ENCODE measurements at places on chromosomes 16 and 17.
A peak's percentile ranks its signal among the peaks of the same experiment; 100 is the strongest.

- DNase-seq = no peak
Measured at GRCh38 chr16:56295059-56295665, 103.9 kb downstream of the GNAO1 start.

- no peak for DNase-seq
Measured at GRCh38 chr16:19616241-19616640, 60.7 kb downstream of the VPS35L start.

GRCh38 chr16:87180069-87180468 is 137.1 kb downstream of the C16orf95 start:
- DNase-seq = no peak

GRCh38 chr16:1762879-1763520 is 8.3 kb downstream of the NME3 start:
- DNase-seq = no peak

- peak; percentile 27 for DNase-seq
Measured at GRCh38 chr17:75830164-75831031, 13.8 kb downstream of the UNC13D start.

DNA sequence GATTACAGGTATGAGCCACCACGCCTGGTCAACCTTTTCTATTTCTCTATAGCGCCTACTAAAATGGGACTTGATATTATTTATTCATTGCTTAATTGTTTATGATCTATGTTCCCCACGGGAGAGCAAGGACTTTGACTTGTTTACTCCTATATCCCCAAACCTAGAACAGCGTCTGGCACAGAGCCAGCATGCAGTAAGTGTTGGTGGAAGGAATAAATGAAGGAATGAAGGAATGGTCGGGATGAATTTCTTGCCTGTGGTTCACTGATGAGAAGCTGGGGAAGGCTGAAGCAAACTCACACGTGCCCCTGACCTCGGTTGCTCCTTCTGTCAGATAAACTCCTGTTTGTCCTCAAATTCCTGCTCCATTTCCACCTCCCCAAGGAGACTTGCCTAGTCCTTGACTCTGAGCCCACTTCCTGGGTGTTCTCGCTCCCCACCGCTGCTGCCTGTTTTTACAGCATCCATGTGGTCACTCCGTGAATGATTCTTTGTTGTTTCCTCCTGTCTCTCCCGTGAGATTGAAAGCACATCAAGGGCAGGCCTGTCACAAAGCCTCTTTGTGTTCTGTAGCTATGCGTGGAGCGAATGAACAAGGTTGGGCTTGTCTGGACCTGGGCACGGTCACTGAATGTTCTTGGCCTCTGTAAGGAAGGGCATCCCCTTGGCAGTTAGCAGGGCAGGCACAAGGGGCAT is 17.3 kb downstream of the C17orf100 start:
- DNase-seq = no peak

DNA sequence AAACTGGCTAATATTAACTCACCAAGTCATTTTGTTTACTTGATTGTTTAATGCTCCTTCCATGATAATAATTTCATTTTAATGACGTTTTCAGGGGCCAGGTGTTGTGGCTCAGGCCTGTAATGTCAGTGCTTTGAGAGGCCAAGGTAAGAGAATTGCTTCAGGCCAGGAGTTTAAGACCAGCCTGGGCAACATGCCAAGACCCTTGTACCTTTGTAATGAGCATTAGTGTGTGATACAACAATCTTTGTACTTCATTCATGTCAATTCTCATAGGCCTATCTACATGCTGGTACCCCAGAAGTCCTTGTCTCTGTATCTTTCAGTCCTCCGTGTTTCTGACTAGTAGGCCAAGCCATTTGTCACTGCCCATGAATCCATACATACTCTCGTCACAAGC is 296.9 kb downstream of the ZFHX3 start:
- DNase-seq = no peak

DNA sequence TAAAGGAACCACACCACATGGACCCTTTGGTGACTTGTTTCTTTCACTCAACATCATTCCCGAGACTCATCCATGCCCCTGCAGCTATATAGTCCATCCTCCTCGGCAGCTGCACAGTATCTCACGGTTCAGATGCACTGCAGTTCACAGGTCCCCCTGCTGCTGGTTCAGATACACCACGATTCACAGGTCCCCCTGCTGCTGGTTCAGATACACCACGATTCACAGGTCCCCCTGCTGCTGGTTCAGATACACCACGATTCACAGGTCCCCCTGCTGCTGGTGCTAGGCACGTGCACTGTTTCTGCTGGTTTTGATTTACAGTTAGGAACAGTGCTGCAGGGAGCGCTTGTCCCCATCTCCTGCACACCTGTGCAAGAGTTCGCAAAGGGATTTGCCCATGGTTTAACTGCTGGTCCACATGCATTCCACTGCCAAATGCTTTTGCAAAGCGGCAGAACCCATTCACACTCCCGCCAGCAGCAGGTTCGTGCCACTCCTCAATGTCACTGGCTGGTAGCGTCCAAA is 3.8 kb downstream of the HSDL1 start:
- no peak for DNase-seq

DNA sequence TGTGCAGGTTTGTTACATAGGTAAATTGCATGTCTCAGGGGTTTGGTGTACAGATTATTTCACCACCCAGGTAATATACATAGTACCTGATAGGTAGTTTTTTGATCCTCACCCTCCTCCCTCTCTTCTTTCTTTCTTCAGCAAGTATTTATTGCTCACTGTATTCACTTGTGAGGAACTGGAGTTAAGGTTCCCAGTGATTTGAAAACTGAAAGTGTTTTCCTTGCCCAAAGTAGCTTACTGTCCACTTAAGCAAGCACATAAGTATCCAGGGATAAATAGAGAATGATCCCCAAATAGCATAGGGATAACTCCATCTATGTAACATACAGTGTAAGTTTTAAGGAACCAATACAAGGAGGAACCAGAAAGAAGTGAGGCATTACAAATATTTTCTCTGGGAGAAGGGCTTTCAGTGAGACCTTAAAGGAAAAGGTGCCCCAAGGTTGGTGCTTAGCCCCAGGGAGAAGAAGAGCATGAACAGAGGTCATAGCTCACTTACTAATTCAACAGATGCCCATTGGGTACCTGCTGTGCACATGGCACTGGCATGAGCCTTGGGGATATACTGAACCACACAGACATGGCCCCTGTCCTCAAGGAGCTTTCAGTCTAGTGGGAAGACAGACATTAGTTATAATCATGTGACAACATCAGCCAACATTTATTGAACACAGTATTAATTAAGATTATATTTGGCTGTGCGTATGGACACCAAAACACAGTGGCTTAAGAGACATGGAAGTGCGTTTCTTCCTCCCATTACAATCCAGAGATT is 17.0 kb downstream of the MYL4 start:
- DNase-seq = no peak

GRCh38 chr16:14098081-14098480 is 27.0 kb downstream of the MRTFB start:
- DNase-seq = no peak

- DNase-seq = peak; percentile 11
Measured at GRCh38 chr16:86044881-86045590, 146.1 kb downstream of the IRF8 start.

- DNase-seq = no peak
Measured at GRCh38 chr16:23948949-23949411, 113.2 kb downstream of the PRKCB start.

GRCh38 chr16:54846766-54847165 is 83.9 kb upstream of the IRX5 start:
- no peak for DNase-seq

DNA sequence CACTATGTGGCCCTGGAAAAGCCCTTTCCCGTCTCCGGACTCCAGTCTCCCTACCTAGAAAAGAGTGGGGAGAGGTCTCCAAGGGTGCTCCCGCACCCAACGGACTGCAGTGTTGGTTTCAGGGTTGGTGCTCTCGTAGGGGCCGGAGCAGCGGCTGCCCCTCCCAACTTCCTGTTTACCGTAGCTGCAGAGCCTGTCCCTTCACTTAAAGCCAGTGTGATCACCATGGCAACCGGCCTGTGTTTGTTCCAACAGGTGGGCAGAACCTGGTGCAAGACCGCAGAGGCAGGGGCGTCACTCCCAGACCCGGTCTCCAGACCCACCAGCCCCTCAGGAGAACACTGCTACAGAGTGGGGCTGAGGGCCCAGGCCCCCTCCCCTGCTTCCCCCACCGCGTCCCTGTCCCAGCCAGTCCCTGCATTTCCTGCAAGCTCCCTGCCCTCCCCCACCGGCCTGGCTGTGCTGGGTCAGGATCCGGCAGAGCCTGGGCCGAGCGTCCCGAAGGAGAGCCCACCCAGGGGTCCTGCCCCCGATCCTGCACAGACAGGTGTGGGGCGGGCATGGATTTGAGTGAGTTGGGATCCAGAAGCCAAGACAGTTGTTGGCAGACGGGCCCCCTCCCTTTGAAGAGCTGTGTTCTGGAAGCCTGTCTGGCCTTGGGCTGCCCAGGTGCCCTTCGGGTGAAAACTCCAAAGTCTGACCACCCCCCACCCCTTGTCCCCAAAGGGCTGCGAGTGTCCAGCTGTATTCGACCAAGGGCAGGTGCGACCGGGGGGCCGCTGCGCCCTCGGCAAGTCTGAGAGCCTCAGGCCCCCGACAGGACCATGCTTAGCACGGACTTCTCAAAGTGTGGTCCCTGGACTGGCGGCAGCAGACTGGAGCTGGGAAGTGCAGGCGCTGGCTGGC is 1.5 kb upstream of the BAIAP3 start:
- DNase-seq = peak; percentile 81

DNA sequence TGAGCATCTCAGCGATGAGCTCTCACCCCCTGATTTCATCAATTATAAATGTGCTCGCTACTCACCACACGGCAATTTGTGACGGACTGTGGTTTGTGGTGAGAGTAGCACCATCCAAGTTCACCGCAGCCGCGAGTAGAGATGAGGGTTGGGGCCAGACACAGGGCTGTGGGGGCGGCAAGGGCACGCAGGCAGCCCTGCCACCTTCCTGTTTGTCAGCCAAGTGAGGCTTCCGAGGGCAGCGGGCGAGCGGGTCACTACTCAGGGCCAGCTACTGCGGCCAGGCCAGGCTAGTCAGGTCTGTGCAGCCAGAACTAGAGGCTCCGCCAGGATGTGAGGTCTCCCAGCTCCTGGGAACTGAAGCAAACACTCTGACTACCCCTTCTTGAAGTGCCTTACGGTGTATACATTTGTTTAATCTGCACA is 39.6 kb upstream of the MEOX1 start:
- peak; percentile 11 for DNase-seq

DNA sequence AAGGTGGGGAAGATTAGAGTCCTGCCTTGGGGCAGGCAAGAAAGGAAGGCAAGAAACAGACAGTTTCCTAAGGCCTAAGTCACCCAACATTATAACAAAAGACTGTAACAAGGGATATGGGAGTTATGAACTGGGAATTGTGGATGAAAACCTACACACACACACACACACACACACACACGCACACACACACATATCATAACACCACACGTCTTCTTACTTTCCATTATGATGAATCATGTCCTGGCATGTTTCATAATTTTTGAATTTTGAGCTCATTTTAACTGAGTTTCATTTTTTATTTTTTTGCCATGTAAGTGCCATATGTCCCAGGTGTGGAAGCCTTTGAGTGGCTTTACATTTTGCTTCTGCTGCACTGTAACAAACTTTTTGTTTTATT is 29.9 kb downstream of the HS3ST2 start:
- DNase-seq = no peak

DNA sequence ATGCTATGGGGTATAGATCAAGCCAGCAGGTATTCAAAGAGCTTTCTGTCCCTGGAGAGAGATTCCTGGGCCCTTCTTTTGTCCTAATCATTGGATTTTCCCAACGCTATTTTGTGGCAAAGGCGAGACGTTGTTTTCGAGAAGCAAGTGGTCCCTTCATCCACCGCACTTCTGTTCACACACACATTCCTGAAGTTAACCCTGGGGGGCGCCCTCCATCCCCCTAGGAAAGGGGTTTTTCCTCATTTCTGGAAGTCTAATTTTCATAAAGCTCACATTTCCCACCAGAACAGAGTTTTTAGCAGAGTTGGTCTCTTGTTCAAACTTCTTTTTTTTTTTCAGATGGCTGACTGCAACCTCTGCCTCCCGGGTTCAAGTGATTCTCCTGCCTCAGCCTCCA is 11.9 kb downstream of the SCGB1C2 start:
- no peak for DNase-seq

GRCh38 chr17:75897160-75898019 is 639 bp upstream of the TRIM65 start:
- DNase-seq = no peak

DNA sequence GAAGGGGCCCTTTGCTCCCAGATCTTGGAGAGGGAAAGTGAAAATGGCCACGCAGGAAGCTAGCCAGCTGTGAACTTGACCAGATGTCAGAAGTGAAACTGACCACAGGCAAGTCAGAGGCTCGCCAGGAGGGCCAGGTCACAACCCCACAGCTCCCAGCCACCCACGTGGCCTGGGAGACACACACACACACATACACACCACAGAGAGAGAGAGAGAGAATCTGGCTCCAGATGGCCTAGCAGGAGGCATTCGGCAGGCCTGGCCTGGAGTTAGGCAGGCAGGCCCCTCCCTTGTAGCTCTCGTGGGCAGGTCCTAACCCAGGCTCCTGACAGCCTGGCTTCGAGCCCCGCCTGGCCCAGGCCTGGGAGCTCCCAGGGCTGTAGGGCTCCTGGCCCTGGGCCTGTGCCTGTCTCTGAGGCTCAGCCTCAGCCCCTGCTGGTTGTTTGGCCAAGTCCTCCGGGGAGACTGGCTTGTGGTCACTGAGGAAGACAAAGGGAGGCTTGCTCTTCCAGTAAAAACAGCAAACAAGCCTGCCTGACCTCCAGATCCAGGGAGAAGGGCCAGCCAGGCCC is 20.2 kb downstream of the NGFR start:
- no peak for DNase-seq

DNA sequence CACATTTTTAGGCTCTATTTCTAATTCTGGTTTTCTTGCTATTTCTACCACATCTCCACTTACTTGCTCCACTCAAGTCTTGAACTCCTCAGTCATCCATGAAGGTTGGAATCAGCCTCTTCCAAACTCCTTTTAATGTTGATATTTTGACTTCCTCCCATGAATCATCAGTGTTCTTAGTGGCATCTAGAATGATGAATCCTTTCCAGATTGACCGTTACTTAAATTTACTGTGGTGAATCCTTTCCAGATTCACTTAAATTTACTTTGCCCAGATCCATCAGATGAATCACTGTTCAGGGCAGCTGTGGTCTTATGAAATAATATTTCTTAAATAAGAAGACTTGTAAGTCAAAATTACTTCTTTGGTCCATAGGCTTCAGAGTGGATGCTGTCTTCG is 32.4 kb downstream of the CLTC start:
- no peak for DNase-seq

GRCh38 chr16:5578980-5579379 is 481.4 kb upstream of the EEF2KMT start:
- no peak for DNase-seq

DNA sequence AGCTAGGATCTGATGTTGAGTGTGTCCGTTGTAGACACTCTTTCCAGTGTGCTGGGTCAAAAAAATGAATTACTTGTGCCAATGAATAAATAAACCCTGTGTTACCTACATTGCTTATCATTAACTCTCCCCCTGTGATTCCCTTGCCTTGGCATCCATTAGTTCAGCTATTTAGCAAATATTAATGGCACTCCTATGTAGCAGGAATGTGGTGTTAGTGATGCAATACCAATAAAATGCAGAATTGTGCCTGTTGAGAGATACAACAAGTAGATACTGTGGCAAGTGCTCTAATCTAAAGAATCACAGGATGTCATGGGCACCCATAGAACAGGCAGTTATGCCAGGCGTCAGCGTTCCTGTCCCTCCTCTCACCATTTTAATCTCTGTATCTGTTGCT is 343.2 kb downstream of the PMP22 start:
- no peak for DNase-seq

- DNase-seq = no peak
Measured at GRCh38 chr17:76716146-76716838, 5.5 kb upstream of the MXRA7 start.

- no peak for DNase-seq
Measured at GRCh38 chr16:86517033-86517432, 6.7 kb downstream of the FOXF1 start.

- DNase-seq = no peak
Measured at GRCh38 chr16:85384833-85385462, 228.2 kb upstream of the GSE1 start.

All from naive B cell (primary cell).